ENCODE measurements at places on chromosomes 4 and X.

DNA sequence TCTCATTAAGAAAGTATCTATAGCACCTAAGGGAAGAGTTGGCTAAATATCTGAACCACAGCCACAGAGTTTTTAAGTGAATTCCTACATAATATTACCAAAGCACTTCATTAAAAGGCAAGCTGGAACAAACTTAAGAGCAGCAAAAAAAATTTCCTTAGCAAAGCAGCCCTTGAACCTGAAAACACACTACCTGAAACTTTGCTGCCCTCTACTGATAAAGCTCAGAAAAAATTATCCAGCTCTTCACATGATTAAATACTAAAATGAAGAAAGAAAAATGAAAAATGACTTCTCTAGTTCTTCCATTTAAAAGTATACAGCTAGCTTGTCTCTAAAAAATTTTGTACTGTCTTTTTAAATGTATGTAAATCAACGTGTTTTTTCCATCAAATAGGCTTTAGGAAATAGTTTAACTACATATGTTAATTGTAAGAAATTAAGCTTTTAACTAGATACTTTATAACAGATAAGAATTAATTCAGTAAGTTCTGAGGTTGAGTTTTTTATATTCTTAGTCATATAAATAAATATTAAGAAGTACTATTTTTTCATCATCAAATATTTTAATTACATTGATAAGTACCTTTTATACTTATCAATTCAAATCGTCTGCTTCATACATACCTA is 156.1 kb downstream of the STPG2 start:
- peak; percentile 39 for DNase-seq

DNA sequence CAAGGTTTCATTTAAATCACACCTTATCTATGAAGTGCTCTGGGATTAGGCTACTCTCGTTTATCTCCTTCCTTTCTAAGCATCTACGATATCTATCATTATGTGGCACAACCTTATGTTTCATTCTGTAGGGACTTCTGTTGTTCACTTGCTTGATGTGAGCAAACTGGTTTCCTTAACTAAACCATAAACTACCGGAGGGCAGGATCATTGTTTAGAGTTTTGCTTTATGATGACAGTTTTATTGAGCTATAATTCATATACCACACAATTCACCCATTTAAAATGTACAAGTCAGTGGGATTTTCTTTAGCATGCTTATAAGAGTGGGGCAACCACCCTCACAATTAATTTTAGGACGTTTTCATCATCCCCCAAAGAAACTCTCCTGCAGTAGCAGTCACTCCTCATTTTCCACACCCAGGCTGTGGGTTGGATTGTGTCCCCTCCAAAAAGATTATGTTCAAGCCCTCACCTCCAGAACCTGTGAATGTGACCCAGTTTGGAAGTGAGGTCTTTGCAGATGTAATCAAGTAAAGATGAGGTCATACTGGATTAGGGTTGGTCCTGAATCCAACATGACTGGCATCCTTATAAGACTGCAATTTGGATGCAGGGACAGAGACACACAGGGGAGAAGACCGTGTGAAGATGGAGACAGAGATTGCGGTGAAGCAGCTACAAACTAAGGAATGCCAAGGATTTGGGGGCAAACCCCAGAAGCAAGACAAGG is 42.1 kb upstream of the SH3RF1 start:
- no peak for DNase-seq

GRCh38 chrX:143363419-143363818 is 153.9 kb downstream of the SPANXN3 start:
- no peak for DNase-seq

DNA sequence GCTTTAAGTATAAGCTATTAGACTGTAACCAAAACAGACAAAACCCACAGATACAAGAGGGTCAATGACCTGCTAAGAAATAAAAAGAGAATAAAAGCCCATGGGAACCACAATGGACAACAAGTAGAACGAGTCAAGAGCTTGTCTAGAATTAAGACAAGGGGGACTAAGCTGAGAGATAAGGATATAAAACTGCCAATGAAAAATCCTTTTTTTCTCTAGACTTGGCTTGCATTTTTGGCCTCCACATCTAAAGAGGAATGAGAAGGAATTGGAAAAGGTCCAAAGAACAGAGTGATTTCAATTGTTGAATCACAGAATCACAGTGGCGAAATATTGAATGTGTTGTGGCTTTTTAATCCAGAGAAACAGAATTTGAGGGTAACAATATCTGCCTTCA is 135.7 kb downstream of the QDPR start:
- no peak for DNase-seq

DNA sequence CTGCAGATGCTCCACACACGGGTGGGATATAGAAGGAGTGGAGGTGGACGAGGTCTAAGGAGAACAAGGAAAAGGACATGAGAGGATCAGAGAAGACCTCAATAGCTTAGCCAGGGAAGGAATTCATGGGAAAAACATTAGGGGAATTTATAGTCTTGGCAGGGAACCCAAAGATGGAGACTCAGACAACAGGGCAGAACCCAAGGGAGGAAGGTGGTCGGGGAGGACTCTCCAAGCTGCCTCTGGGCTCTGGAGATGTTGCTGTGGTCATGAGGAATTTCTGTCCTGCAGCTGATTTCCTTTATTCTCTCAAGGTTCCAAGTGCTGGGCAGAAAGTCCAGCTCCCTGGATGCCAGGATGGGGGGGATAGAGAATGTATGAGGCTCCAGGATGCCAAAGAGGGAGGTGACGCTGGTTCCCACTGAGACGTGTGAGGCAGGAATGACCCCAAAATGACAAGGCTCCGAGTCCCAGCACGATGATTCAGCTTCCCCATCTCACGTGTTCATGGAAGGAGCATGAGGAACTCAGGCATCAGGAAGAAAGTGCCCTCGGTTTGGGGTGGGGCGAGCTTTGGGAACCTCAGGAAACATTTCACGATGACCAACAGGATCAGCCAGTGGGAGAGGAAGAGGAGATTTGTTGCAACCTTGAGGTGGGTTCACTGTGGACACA is 57.0 kb upstream of the PPP2R3B start:
- no peak for DNase-seq

GRCh38 chrX:154401918-154402621 is 3.9 kb downstream of the RPL10 start:
- peak; percentile 35 for DNase-seq

DNA sequence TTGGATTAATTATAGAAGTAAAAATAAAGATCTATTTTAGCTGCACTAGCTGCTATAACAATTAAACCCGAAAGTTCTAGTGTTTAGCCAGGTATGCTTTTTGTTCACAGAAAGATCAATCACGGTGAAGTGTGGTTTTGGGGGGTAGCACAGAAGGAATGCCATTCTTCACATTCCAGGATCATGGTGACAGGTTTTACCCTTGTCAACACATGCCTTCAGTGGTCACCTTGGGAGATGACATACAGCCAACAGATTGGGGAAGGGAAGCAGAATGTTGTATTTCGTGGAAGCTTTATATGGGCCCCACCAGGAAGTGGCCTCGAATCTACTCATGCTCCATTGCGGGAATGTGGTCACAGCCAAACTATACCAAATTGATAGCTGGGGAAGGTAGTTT is 753.6 kb downstream of the RAPGEF2 start:
- no peak for DNase-seq

DNA sequence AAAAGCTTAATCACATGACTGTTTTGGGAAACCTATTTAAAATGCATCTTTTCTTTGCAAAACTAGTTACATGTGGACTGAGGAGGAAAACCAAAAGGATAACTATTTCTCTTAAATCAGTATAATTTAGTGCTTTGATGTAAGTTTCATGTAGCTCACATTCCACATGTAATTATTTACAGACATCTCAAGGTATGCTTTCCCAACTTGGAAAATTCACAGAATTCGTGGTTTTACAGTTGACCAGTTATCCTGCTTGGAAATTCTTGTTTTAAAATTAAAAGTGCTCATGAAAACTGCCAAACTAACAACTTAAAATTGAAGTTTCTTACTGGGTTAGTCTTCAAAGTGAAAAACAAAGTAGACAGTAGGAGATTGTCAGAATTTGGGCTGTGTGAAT is 52.4 kb downstream of the EDNRA start:
- no peak for DNase-seq

DNA sequence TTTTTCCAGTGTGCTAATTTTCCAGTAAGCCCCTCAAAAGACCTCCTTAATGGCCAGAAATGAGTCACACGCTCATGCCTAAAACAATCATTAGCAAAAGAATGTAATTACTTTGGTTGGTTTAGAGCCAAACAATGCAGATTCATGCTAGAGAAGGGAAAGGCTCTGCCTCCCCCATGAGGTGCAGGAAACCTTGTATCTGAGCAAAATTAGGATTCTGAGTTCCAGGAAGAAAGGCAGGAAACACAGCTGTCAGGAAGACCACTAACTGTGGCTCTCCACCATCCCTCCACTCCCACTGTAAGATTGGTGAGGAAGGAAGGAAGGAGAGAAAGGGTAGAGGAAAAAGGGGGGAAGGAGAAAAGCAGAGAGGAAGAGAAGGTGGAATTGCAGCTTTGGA is 104.9 kb upstream of the DHX15 start:
- DNase-seq = no peak

- no peak for DNase-seq
Observed at GRCh38 chr4:8297141-8297601, 27.6 kb downstream of the HTRA3 start.

DNA sequence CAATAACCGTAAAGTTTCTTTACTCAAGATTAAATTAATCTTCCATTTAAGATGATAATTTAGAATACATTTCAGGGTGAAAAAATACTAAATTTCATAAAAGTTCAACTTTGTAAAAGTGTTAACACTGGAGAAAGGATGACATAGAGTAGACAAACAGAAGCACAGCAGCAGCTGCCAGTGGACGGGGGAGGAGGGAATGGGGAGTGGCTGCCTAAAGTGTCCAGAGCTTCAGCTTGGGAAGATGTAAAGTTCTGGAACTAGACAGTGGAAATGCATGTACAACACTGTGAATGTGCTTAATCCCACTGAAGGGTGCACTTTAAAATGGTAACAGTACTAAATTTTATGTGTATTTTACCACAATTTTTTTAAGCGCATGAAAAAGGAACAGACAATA is 39.9 kb downstream of the RELL1 start:
- DNase-seq = no peak

DNA sequence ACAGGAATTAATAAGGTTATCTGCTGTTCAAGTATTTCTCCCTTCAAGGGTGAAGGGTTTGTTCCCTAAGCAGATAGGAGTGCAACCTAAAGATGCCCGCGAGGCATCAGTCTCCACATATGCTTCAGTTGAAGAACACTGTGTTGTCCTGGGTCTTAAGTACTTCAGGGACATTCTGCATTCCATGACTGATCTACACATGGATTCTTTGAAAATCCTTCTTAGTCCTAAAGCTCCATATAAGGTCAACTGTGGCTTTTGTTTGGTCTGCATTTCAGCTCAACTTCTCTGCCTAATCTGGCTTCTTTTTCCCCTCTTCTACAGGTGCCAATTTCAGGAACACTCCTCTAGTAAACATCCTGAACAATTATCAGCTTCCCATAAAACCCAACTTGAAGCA is 21.8 kb upstream of the CTSO start:
- no peak for DNase-seq

- DNase-seq = no peak
Observed at GRCh38 chr4:24197955-24198354, 308.1 kb upstream of the PPARGC1A start.

DNA sequence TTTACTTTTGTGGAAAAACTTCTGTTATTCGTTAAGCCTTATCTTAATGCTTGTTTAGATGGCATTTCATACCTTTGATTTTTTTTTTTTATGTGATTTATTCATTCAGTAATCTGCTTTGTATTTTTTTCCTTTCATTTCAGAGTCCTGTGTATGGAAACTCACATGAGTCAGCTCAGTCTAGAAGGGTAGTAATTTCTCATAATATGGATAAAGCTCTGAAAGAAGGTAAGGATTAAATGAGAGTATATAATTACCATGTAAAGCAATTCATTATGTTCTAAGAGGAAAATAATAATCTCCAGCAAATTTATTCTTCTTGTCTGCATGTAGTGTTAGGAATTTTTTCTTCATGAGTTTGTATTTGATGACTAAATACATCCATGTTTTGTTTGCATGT is 37.8 kb downstream of the SNX25 start:
- no peak for DNase-seq

- no peak for DNase-seq
Observed at GRCh38 chr4:174532445-174532844, 10.2 kb upstream of the HPGD start.

DNA sequence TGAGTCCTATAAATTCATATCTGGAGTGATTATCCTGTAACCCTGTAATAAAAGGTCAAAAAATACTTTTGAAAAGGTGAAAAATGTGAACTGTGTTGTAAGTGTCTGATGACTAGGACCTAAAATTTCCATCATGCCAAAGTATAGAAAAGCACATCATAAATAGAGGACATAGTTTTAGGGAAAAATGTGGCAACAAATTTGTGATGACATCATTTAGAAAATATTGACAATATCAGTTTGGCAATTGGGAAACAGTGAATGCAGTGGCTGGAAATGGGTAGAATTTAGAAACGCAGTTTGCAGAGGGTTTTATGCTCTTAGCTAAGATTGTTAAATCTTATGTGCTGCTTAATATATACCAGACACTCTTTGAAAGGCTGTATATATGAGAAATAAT is 1464.8 kb downstream of the RAPGEF2 start:
- no peak for DNase-seq

DNA sequence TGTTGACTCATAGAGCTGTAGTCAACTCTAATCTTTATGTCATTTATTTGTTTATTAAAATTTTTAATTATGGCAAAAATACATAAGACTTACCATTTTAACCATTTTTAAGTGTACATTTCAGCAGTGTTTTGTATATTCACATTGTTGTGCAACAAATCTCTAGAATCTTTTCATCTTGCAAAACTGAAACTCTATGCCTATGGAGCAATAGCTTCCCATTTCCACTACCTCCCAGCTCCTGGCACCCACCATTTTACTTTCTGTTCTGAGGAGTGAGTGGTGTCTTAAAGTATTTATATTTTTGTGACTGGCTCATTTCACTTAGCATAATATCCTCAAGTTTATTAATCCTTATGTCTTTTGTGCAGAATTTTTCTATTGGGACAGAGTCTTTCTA is 181.0 kb downstream of the GPAT3 start:
- peak; percentile 9 for DNase-seq

DNA sequence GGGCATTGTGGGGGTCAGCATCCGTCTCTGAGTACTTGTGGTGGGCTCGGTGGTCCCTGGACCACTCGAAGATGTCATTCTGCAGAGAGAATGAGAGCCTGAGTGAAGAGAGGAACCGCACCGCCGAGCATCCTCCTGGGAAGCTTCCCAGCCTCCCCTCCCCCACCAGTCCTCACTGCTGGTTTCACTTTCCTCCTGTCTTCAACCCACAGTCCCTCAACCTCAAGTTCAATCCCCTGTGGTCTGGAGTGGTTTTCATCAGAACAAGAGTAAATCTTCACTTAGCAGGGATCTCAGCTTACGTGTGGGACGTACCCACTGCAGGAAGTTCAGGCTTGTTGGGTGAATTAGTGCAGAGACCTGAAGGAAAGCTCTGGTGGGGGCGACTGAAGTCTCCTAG is 117.8 kb downstream of the SCD5 start:
- no peak for DNase-seq

- DNase-seq = no peak
Observed at GRCh38 chrX:110082161-110082560, 79.2 kb downstream of the TMEM164 start.
